ENCODE measurements at places on chromosomes 1 and 21.
A peak's percentile ranks its signal among the peaks of the same experiment; 100 is the strongest.

GRCh38 chr1:229427572-229427971 lies 6.3 kb downstream of the ACTA1 start:
- no peak overlapping the region for H3K27ac ChIP-seq
- no peaks in the 10 kb centered on the region for H3K4me1 ChIP-seq
- peaks cover 3% of the 10 kb centered on the region for H3K27me3 ChIP-seq
- H3K4me3 ChIP-seq, result no peak overlapping the region
- no peaks in the 10 kb centered on the region for H3K36me3 ChIP-seq
- no peak for DNase-seq

DNA sequence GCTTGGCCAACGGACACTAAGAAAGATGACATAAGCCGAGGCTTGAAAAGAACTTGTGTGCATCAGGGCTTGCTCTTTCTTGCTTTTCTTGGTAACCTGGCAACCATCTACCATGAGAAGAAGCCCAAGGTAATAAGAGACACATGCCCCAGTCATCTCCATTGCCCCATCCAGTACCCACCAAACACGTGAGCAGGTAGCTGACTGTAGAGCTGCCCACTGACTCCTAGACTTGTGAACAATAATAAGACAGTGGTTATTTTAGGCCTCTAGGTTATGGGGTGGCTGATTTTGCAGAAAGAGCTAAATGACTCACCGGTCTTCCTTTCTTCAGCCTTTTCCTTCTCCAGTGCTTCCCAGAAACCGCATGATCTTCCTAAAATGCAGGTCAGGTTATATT lies 105.0 kb upstream of the JUN start:
- H3K27me3 ChIP-seq, result no peaks in the 10 kb centered on the region
- no peaks in the 10 kb centered on the region for H3K4me1 ChIP-seq
- no peak overlapping the region for H3K27ac ChIP-seq

DNA sequence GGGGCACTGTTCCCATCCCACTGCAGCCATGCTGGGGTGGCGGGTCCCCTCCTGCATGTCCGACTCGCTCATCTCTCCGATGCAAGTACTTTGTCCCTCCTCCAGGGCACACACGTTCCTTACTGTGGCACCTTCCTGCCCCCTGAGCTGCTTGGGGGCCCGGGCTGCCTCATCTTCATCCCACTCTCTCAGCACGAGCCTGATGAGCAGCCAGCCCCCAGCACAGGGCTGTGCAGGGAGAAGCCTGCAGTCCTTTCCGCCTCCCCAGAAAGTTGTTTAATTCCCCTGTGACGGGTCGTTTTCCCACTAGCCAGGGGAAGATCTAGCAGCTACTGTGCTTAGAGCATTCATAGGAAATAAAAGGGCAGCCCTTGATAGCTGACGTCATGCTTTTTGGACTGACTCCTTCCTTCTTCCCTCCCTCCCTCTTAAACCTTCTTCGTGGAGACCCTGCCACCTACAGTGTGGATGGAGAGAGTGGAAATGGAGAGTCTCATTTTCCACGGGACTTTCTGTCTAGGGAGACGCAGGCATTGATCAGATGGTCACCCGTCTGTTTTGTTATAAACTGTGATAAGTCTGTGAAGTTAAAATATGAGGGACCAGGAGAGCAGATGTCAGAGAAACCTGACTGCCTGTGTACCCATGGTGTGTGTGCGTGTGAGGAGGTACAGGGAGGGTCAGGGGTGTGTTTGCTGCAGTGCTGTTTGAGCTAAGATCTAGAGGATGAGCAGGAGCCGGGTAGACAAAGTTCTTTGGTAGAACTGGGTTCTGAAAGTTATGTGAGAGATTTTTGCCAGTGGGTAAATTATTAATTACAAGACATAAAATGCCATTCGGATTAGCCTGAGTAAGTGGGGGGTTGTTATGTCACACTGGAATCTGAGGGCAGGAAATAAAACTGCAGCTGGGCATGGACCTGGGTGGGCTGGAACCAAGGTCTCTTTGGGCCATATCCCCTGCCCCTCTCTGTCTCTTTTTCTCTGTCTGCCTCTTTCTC lies 34.3 kb downstream of the GPR137B start:
- H3K27me3 ChIP-seq, result no peaks in the 10 kb centered on the region
- no peaks in the 10 kb centered on the region for H3K36me3 ChIP-seq
- peaks cover 2% of the 10 kb centered on the region for H3K4me1 ChIP-seq
- H3K27ac ChIP-seq, result no peak overlapping the region
- H3K4me3 ChIP-seq, result no peak overlapping the region

- peak; percentile 27 for DNase-seq
- no peak overlapping the region for H3K27ac ChIP-seq
- H3K4me3 ChIP-seq, result no peak overlapping the region
- no peaks in the 10 kb centered on the region for H3K27me3 ChIP-seq
- no peaks in the 10 kb centered on the region for H3K36me3 ChIP-seq
- H3K4me1 ChIP-seq, result peaks cover 8% of the 10 kb centered on the region
Observed at GRCh38 chr1:207243442-207244408, 77.8 kb upstream of the CD55 start.

DNA sequence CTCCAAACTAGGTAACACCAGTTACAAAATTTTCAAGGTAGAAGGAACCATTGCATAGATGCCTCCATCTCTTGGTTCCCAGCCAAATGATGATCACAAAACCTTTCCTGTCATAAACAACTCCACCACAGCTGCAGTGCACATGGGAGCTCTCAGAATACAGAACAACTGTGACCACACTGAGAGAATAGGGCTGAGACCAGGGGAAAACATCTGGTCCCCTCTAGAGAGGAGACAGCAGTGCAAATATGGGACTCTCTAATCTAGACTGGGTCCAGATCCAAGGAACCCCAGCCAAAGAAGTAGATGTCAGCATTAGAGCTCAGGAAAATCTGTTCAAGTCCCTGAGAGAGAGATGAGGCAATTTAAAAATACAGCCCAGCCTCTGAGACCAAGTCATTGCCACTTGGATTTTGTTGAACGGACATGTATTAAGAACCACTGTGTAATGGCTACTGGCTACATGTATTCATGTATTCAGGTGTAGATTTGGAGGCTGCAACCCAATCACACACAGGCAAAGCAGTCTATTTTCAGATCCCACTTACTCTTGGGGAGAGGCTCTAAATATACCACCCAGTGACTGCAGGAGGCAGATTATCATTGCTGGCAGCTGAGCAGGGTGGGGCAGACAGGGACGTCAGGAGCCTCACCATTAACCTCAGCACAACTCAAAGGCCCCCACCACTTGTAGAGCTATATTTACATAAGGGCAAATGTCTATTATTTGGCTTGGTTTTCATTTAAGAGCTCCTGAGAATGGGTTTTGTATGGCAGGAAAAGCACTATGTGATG lies 7.6 kb upstream of the RXRG start:
- no peaks in the 10 kb centered on the region for H3K36me3 ChIP-seq
- no peaks in the 10 kb centered on the region for H3K27me3 ChIP-seq
- H3K4me1 ChIP-seq, result no peaks in the 10 kb centered on the region

- H3K36me3 ChIP-seq, result peaks cover 16% of the 10 kb centered on the region
- H3K4me3 ChIP-seq, result no peak overlapping the region
- H3K27me3 ChIP-seq, result no peaks in the 10 kb centered on the region
- no peak overlapping the region for H3K27ac ChIP-seq
- DNase-seq, result no peak
Observed at GRCh38 chr21:46354046-46354445, 30.1 kb downstream of the PCNT start.

DNA sequence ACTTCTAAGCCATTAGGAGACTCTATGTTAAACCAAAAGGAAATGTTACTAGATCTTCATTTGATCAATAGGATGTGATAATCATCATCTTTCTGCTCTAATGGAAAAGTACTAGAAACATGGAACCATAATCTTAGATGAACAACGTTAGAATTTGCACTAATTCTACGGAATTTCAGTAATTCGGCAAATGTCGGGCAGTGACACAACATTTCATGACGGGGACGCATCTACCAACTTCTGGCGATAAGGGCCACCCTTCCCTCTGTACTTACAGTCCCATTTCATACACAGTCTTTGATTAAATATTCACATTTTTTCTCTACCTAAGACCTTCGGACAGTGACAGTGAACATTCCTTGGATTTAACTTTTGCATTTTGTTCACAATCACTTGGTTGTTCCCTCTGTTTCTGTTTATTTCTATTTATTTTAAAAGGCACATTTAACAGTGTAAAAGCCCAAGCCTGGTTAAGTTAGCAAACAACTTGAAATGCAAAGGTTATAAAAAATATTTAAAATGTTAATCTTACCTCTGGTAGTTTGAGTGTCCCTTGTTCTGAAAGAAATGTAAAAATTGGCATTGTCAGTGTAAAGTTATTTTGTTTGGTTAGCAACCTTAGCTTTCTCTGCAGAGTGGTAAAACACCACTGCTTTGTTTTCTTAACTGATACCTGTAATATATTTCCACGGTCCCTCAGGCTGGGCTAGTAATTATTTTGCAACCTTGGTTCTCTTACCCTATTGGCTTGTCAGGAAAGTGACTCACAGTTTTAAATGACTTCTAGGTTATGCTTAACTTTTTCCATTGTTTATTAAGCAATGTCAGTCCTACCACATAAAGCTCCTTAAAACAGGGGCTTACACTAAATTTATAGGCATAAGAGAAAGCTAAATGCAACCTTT lies 276.9 kb downstream of the VAV3 start:
- H3K27ac ChIP-seq, result no peak overlapping the region
- H3K4me3 ChIP-seq, result no peak overlapping the region
- H3K4me1 ChIP-seq, result no peaks in the 10 kb centered on the region
- DNase-seq, result peak; percentile 14
- H3K36me3 ChIP-seq, result no peaks in the 10 kb centered on the region
- no peaks in the 10 kb centered on the region for H3K27me3 ChIP-seq

- peaks cover 2% of the 10 kb centered on the region for H3K27me3 ChIP-seq
- H3K4me3 ChIP-seq, result no peak overlapping the region
- H3K27ac ChIP-seq, result no peak overlapping the region
- no peaks in the 10 kb centered on the region for H3K36me3 ChIP-seq
- H3K4me1 ChIP-seq, result no peaks in the 10 kb centered on the region
- peak; percentile 11 for DNase-seq
Observed at GRCh38 chr1:84020151-84020550, 21.2 kb upstream of the TTLL7 start.

DNA sequence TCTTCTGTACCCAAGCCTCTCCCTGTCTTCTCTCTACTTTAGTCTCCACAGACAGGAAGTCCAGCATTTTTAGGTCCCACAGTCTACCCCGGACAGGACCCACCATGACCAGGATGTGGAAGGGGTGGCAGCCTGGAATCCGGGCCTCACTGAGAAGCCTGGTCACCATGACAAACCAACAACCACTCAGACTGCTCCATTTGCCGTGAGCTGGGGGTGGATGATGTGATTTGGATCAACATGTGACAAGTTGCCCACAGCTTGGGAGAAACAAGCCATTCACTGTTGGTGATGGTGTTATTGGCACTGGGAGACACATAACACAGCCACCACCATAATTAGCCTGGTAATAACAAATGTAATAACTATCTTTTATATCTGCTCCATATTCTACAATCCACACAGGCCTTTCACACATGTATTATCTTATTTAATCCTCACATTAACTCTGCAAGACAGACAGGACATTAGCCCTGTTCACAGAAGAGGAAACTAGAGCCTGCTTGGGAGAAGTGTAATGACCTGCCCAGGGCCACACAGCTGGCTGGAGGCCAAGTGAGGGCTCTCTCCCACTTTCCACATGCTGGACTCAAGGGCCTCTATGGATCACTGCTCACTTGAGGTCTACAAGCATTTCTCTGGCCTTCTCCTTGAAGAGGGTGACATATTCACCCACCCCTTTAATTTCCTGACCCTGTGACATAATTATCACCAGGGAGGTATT lies 22.9 kb downstream of the MEF2D start:
- no peak overlapping the region for H3K4me3 ChIP-seq
- no peak for DNase-seq
- H3K27ac ChIP-seq, result no peak overlapping the region
- peaks cover 5% of the 10 kb centered on the region for H3K4me1 ChIP-seq
- peaks cover 1% of the 10 kb centered on the region for H3K36me3 ChIP-seq

DNA sequence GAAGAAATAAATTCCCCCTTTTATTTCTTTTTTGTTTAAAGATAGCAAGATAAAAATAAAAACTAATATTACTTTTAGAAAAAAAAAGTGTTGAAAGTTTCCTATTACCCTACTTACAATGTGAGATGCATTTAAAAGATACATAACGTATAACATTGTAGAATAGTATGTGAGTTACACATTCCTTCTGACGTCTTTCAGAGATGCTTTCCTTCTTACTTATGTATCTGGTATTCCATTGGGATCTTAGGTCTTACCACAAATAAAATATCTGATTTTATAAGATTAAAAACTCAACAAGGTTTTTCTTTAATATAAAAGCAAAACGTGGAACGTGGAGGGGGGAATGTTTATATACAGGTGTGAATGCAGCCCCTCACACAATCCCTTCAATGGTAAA lies 147.2 kb upstream of the ETS2 start:
- H3K27ac ChIP-seq, result no peak overlapping the region
- no peak overlapping the region for H3K4me3 ChIP-seq
- H3K4me1 ChIP-seq, result no peaks in the 10 kb centered on the region
- no peaks in the 10 kb centered on the region for H3K36me3 ChIP-seq
- no peak for DNase-seq

- H3K27me3 ChIP-seq, result no peaks in the 10 kb centered on the region
- no peaks in the 10 kb centered on the region for H3K36me3 ChIP-seq
- no peak overlapping the region for H3K27ac ChIP-seq
Observed at GRCh38 chr1:175826705-175827104, 83.3 kb upstream of the TNR start.

DNA sequence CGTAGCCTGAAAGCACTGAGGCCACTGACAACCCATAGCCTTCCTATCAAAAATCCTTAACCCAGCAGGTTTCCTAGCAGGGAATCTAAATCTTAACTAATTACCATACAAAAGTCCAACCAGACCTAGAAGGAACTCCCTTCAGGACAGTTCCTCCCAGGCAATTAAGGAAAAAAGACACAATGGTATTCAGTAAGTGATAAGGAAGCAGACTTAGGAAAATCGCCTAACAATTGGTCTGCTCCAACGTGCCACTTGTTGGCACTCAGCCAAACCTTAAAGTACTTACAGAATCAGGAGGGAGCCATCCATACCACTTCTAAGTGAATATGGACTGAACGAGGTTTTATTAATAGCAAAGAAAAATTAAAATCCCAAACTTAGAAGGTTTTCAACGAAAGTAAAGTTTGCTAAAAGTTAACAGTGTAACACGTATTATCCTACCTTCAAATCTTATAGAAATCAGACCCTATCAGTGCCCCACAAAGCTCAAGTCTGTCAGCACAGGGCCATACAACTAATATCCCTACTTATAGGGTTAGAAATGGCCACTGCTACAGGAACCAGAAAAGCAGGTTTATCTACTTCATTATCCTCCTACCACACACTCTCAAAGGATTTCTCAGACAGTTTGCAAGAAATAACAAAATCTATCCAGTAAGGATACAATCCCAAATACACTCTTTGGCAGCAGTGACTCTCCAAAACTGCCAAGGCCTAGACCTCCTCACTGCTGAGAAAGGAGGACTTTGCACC lies 29.0 kb downstream of the SPATA6 start:
- no peaks in the 10 kb centered on the region for H3K27me3 ChIP-seq
- peak overlapping the region; percentile 69 for H3K27ac ChIP-seq
- H3K4me1 ChIP-seq, result no peaks in the 10 kb centered on the region
- H3K4me3 ChIP-seq, result no peak overlapping the region
- no peaks in the 10 kb centered on the region for H3K36me3 ChIP-seq

GRCh38 chr1:77513839-77514763 lies 168.4 kb downstream of the ZZZ3 start:
- H3K27ac ChIP-seq, result peak overlapping the region; percentile 31
- no peaks in the 10 kb centered on the region for H3K27me3 ChIP-seq
- no peaks in the 10 kb centered on the region for H3K36me3 ChIP-seq
- H3K4me3 ChIP-seq, result no peak overlapping the region
